Activated naive CD4-positive, alpha-beta T cell treated with anti-CD3 and anti-CD28 coated beads, Interleukin-2, amount 10 ng/mL, durations not matched to agents 7 days and 5 days (primary cell): ENCODE measurements at places on chromosomes 6 and 20.

DNA sequence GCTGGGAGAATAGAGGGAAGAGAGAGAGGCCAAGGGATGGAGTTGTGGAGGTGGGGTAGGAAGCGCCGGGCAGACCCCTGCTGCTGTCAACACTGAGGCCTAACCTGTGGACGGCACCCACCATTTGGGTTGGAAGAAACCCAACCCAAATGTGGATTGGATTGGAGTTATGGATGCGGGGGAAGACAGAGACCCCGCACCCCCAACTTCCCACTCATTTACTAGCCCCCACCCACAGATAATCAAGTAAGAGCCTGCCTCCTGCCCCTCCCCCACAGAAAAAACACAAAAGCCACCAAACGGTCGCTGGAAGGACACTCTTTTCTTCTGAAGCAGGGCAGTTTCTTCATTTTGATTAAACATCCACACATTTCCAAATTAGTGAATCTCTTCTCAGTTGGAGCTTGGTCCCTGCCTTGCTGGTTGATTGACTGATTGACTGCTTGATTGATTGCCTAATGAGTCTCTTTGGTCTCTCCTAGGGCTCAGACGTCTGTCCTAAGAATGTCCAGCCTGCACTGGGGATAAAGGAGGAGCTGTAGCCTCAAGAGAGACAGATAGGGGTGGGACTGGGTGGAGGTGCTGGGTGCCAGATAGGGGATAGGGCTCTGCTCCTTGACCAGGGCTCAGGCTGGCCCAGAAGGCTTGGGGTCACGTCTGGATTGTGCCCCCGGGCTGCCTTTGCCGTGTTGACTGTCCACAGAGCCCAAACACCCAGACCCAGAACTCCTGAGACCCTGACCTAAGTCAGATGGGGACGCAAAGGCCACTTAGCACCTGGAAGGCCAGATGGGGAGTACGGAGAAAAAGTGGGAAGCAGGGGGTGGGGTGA is 74.9 kb upstream of the FOXP4 start:
- no peak for DNase-seq
- H3K27ac ChIP-seq: no peak overlapping the region
- H3K4me3 ChIP-seq: no peak overlapping the region

DNA sequence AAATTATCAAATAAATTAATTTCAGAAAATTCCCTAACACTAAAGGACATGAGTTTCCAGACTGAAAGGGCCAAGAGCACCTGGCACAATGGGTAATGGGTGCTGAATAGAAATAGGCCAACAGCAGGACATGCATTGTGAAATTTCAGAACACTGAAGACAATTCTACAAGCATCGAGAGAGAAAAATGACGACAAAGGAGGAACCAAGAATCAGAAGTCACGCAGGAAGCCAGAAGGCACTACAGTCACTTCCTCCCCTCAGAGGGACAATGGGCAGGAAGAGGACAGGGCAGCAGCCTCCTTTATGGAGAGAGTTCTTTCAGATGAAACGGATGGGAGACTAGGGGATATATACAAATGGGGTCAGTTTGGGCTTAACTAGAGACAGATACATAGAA is 29.6 kb downstream of the PCNA start:
- H3K4me1 ChIP-seq: peaks cover 28% of the 10 kb centered on the region
- peak; percentile 38 for DNase-seq
- H3K36me3 ChIP-seq: peaks cover 10% of the 10 kb centered on the region
- peak overlapping the region; percentile 80 for H3K27ac ChIP-seq
- no peak overlapping the region for H3K4me3 ChIP-seq

GRCh38 chr6:118665011-118665410 is 13.6 kb upstream of the CEP85L start:
- no peak for DNase-seq
- H3K4me1 ChIP-seq: peaks cover 43% of the 10 kb centered on the region
- H3K27ac ChIP-seq: peak overlapping the region; percentile 78
- H3K36me3 ChIP-seq: peaks cover 21% of the 10 kb centered on the region
- peak overlapping the region; percentile 65 for H3K4me3 ChIP-seq

DNA sequence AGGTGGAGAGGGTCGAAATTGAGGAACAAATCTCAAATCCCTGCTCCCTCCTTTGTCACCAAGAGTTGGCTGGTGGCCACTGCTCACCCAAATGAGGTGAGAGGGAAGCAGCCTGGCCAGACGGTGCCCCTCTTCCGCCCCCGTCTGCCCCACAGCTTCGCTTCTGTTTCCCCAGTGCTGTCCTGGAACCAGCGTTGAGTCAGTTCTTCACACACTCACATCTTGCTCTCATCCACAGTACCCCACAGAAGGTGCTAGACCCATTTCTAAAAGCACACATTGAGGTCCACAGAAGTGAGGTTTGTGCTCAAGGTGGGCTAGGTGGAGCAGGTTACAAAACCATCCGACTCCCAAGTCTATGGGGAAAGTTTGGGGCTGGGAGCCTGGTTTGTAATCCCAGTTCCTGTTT is 3.8 kb downstream of the CEBPB start:
- peaks cover 4% of the 10 kb centered on the region for H3K27me3 ChIP-seq
- peak overlapping the region; percentile 19 for H3K27ac ChIP-seq
- DNase-seq: no peak
- H3K4me3 ChIP-seq: no peak overlapping the region

GRCh38 chr20:56361900-56362299 is 3.1 kb downstream of the FAM210B start:
- peaks cover 15% of the 10 kb centered on the region for H3K4me1 ChIP-seq
- peaks cover 6% of the 10 kb centered on the region for H3K36me3 ChIP-seq
- no peak overlapping the region for H3K4me3 ChIP-seq
- DNase-seq: no peak
- H3K27ac ChIP-seq: no peak overlapping the region

DNA sequence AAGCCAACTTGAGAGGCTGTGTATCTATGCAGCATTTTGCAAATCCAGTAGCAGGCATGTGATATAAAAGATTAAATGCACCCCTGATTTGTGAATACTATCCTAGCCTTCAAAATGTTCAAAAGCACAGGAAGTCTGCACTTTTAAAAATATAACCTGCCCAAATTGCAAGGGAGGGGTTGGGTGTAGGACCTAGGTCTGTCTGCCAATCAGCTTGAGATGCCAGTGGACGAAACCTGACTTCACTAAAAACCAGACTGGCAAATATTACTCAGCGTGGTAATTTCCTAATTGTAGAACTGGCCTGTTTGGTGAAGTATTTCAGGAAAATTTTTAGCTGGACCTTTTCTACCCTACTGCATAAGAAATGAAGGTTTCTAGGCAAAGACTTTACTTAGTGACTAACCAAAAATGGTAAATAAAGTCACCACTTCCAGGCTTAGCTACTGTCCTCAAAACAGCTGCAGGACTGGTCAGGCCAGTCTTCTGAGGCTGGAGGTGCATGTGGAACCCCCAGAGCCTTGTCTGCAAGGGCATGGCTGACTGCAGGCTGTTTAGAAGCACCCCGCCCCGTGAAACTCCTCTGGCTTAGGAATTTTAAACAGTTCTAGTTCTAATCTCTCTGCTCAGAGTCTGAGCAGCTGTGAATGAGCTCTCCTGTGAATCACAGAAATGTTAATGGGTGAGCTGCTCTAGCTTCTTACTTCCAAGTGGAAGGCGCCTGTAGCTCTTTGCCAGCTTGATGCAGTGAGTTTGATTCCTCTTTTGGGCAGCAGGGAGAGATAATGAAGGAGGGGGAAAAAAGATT is 104.4 kb upstream of the ESR1 start:
- H3K4me3 ChIP-seq: no peak overlapping the region
- H3K4me1 ChIP-seq: peaks cover 37% of the 10 kb centered on the region
- peaks cover 4% of the 10 kb centered on the region for H3K27me3 ChIP-seq
- peak overlapping the region; percentile 55 for H3K27ac ChIP-seq
- DNase-seq: no peak
- H3K36me3 ChIP-seq: peaks cover 30% of the 10 kb centered on the region
